ENCODE measurements at places on chromosomes 3 and 15.
A peak's percentile ranks its signal among the peaks of the same experiment; 100 is the strongest.

- DNase-seq, result no peak
Observed at GRCh38 chr3:23086831-23087230, 116.3 kb upstream of the UBE2E2 start.

- no peak for DNase-seq
Observed at GRCh38 chr3:160226026-160226907, 1.0 kb downstream of the C3orf80 start.

DNA sequence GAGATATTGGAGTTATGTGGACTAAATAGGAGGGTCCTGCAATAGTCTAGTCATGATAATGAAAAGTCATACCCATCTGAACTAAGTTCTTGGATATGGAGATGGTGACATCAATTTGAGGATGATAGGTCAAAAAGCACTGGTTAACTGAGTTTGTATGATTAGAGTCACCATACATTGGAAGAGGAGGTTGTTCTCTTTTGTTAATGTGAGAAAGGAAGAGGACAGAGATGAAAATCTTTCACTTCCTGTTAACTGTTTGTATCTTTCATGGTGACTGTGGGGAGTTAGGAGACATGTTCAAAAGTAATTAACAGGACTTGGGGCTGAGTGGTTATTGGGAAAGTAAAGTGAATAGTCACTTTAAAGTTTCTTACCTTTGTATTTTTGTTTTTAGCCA is 11.1 kb downstream of the TMEM62 start:
- no peak for DNase-seq

- DNase-seq, result peak; percentile 6
Observed at GRCh38 chr15:77840991-77841775, 208.5 kb upstream of the LINGO1 start.

- DNase-seq, result no peak
Observed at GRCh38 chr3:197364410-197365071, 66.1 kb upstream of the DLG1 start.

GRCh38 chr3:50303013-50303815 is at the start of gene HYAL1:
HYAL1 (minus strand) TSS chr3:50303574; CDS start chr3:50302956, 618 bp downstream.
- DNase-seq, result no peak

GRCh38 chr3:48962340-48962739 is 27.7 kb upstream of the P4HTM start:
- DNase-seq, result no peak

GRCh38 chr15:78616506-78616905 is 4.3 kb downstream of the CHRNA3 start:
- no peak for DNase-seq

DNA sequence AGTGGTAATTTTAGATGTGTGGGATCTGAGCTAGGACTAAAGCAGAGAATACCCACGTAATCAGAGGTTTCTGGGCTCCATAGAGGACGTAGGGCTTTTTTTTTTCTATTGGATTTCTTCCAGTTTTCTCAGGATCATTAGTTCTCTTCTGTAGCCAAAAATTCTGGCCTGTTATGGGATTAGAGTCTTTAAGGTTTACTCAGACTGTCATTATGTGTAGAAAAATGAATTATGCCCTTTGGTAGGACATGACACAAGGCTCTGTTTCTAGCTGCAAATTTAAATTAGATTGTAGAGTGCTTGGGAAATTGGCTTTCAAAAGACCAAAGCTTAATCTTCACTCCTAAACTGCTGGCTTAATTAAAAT is 1.9 kb downstream of the SETD5 start:
- no peak for DNase-seq

- DNase-seq, result no peak
Observed at GRCh38 chr15:44193651-44194322, 1.3 kb downstream of the FRMD5 start.

GRCh38 chr3:186003610-186004009 is 65.8 kb upstream of the TRA2B start:
- DNase-seq, result no peak

DNA sequence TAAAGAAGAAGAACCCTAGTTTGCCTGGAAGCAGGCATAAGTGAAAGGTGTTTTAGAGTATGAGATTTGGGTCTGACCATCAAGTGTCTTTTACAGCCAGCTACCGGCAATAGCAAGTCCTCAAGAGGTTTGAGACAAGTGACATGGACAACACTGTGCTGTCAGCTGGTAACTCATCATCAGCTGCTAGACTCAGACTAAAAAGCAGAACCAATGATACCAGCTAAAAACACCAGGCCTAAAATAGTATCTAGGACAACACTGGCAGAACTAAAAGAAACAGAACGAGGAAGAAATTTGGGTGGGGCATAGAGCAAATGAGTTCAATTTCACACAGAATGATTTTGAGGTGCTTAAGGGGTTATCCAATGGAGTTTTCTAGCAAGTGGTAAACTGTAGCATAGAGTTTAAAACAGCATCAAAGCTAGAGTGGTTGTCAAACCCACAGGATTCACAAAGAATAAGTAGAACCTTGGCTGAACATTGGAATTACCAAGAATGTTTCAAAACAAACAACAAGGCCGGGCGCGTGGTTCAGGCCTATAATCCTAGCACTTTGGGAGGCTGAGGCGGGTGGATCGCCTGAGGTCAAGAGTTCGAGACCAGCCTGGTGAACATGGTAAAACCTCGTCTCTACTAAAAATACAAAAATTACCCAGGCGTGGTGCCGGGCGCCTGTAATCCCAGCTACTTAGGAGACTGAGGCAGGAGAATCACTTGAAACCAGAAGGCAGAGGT is 3.9 kb downstream of the CIAO2A start:
- DNase-seq, result no peak

- DNase-seq, result no peak
Observed at GRCh38 chr3:75325716-75326115, 338.4 kb upstream of the FRG2C start.

- no peak for DNase-seq
Observed at GRCh38 chr15:93603550-93603949, 514.5 kb upstream of the RGMA start.

DNA sequence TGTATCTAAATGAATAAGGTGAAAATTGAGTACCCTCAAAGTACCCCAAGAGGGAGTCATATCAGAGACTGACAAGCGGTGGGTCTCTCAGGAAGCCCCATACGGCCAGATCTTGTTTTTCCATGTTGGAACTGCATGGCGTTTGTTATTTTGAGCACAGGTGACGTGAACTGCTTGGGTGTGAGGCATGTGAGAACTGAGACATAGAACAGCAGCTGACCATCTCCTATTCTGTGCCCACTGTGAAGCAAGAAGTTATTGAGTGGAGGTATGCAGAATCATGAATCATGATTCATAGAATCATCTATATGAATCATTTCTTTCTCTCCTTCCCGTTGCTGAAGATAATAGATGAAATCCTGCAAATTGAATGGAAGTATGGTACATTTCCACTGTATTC is 4.6 kb downstream of the VPS8 start:
- DNase-seq, result no peak

DNA sequence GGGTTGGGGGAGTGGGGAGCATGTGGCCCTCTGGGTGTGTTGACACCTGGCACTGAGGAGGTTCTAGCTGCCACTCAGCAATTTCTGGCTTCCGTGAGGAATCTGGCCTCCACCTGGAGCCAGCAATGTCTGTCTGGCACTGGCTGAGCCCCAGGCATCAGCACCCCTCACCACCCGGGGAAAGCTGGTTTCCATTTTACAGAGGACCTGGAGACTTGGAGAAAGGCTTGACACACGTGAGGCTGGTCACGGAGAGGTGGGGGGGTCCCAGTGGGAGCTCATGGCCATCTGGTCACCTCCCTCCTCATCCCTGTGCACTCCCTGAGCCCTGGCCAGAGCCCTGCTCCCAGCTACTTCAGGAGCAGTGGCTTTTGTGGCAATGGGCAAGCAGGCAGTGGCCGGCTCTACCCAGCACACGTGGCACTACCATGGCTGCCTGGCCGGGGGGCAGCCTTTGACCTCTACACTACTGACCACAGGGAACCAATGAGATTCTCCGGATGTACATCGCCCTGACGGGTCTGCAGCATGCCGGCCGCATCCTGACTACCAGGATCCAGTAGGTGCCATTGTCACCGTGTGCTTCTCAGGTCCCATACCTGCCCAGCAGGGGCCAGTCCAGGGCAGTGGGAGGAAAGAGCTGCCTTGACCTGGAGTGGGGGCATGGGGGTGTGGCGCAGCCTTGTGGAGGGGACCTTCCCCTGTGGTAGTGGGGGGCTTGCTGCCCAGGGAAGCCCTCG is 28.5 kb downstream of the ACAD9 start:
- DNase-seq, result no peak

DNA sequence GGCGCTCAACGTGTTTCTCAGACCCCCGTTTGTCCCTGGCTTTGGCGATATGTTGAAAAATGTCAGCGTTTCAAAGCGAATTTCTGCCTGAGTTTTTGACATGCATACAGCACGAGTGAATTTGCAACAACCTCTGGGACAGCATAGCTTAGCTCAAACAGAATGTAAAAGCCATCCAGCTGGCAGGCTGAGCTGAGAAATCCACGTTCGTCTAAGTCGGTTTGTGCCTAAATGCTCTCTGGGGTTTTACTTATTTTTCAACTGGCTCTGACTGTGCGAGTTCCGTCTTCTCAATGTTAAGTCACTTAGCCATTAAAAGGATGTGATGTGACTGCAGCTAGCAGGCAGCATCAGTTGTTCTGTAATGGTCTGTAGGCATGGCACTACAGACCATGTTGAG is 243.5 kb upstream of the SLCO3A1 start:
- DNase-seq, result no peak

GRCh38 chr15:90219421-90220141 is 14.2 kb downstream of the CIB1 start:
- DNase-seq, result peak; percentile 64

GRCh38 chr3:134357261-134357913 is 16.9 kb downstream of the AMOTL2 start:
- DNase-seq, result no peak

GRCh38 chr15:90414408-90415028 is 26.5 kb downstream of the IQGAP1 start:
- peak; percentile 25 for DNase-seq

DNA sequence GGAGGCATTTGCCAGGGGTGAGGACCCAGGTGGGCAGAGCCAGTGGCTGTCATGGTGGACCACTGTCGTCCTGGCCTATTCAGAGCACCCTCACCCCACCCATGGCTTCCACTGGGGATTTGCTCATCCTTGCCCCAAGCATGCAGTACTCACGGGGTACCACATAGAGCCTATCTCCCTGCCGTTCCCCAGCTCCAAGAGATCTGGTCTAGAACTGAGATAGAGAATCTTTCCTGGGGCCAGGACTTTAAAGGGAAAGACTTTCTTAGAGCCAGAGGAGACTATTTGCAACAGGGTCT is 76.9 kb upstream of the TNFAIP8L3 start:
- DNase-seq, result no peak

DNA sequence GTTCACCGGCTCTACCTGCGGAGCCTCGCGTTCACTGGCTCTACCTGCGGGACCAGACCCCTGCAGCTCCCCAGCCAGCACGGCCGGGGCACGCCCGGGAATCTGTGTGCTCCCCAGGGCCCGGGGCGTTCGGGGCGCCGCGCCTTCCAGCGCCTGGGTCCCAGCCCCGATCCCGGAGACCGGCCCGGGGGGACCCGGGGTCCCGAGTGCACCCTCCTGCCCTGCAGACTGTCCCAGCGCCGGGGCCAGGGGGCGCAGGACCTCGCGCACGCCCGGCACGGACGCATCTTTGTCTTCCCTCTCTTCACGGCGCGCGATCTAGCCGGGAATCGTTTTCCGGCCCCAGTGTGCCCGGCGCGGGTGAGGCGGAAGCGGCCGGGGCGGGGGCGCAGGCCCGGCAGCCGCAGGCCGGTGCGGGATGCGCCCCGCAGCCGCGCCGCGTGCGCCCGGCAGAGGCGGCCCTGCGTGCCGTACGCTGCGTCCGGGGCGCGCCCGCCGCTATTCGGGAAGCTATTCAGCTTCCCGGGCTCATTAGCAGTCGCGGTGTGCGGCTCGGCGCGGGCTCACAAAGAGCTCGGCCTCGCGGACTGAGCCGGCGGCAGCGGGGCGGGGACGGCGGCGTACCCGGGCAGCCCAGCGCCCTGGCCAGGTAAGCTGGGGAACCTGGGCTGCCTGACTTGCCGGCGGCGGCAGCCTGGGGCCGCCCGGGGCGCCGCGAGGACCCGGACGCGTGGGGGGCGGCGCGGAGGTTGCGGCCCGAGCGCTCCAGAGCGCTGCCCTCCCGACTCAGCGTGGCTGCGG is at the start of gene APBA2:
Gene APBA2 (plus strand): TSS at position 345 of the 801 bp plus-strand sequence. CDS start 167,911 bp downstream, outside the sequence.
- DNase-seq, result peak; percentile 54

- DNase-seq, result no peak
Observed at GRCh38 chr3:41169023-41169422, 30.3 kb upstream of the CTNNB1 start.

DNA sequence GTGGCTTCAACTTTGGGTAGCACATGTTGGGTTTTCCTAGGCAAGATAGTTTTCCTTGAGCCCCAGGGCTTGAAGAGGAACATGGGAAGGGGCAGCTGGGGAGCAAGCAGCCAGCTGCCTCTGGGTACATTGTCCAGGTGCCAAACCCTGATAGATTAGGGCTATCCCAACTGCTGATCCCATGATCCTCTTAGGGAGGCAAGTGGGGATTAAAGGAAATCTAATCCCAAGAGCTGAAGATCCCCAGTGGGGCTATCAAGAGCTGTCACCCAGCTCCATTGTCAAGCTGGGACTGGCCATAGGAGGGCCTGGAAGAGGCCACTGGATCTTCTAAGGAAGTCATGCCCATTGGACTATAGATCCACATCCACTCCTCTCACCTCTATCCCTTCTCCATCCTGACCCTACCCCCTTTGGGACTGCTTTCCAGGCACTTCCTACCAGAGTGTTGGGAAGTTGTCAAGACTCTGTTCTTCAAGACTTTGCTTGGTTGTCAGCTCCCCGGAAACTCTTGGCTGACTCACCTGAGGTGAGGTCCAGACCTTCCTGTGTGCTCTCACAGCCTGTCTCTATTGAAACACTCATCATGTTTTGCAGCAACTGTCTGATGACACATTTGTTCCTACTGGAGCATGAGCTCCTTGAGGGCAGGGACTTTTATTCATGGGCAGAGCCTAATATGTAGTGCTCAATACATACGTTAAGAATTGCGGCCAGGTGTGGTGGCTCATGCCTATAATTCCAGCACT is 5.9 kb downstream of the CAMK2N2 start:
- no peak for DNase-seq
